ENCODE measurements at places on chromosomes 2 and 18.

DNA sequence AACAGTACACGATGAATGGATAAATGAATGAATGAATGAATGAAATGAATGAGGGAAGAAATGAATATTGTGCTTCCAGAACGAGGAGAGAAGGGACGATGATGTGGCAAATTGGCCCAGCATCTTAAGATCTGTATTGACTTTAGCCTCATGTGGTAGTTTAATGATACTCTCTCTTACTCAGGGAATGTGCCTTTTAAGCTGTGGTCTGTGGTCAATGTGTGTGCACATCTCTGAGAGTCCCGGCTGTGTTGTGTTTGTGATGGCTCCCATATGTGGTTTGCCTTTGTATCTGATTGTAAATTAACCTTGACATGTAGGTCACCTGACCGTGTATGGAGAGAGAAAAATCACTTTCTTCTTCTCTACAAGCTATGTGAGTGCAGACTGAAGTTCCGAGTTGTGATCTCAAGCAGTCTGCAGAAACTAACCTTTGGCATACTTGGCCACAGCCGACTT is 91.2 kb downstream of the NEDD4L start:
- no peak for DNase-seq

DNA sequence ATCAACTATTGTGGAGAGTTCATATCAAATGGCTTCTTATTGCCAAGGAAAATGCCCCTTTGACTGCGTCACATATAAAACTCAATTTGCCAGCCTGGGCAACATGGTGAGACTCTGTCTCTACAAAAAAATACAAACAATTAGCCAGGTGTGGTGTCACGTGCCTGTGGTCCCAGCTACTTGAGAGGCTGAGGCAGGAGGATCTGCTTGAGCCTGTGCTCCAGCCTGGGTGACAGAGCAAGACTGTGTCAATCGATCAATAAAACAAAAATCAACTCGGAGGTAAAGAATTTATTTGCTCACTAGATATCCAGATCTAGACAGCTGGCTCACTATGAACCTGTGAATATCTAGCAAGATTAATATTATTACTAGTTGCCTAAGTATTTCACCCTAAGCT is 1.7 kb upstream of the ZCCHC2 start:
- no peak for DNase-seq

DNA sequence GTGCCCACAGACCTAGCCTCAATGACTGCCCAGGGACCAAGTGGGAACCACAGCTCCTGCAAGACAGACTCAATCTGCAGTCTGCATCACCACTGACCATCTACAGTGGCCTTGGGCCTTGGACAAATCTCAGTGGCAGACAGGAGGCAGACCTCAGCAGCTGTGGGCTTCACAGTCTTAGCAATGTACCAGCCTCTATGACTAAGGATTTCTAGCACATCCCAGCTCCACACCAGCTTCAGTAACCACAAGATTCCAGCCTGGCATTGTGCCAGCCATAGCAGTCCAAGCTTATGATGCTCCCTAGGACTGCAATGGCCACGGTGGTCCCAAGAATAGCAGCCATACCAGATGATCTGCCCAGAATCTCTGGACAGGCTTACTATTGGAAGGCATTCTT is 19.6 kb upstream of the WDR75 start:
- no peak for DNase-seq

DNA sequence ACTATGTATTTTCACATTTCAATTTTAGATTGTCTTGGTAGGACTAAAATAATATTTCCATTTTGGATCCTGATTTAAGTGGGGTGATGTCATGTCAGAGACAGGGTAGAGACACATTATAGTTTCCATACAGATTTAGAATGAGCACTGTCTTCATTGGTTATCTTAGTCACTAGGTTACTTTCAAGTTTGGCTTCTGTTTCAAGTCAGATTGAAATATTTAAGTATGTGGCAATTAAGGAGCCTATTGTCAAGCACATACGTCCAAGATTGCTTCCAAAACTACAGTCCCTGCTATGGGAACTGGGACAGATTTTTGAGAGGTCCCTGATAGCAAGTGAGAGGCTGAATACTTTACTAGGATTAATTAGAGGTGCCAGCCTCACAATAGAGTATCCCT is 89.2 kb upstream of the FAM117B start:
- no peak for DNase-seq

DNA sequence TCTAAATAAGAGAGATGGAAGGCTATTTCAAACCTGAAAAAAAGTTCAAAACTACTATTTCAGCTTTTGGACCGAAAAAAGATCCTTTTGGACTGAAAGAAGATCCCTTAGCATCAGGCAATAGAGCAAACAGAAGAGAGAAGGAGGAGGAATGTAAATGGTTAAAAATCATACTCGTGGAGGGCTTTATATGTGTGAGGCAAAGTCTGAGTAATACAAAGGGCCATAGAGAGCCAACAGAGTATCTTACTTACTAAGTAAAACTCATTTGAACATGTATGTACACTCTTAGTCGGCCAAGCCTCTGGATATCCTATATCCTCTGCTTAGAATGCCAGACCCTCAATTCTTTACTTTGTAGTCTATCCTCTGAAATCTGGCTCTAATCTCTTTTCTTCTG is 55.7 kb downstream of the ITSN2 start:
- no peak for DNase-seq

DNA sequence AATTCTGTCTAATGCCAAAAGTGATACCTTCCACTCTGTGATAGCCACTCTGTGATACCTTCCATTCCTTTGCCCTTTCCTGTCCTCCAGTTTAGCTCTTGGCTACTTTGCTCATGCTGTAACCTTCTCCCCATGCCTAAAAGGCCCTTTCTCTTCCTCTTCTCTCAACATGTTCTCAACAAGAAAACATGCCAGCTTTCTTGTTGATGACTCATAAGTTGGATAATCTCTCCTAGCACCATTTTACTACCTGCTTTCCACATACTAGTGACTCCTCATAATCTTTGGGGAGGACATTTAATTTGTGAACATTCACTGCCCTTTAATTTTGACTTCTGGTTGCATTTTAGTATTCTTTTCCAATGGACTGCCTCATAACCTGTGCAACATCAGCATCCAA is 55.9 kb upstream of the NT5C1B start:
- no peak for DNase-seq

DNA sequence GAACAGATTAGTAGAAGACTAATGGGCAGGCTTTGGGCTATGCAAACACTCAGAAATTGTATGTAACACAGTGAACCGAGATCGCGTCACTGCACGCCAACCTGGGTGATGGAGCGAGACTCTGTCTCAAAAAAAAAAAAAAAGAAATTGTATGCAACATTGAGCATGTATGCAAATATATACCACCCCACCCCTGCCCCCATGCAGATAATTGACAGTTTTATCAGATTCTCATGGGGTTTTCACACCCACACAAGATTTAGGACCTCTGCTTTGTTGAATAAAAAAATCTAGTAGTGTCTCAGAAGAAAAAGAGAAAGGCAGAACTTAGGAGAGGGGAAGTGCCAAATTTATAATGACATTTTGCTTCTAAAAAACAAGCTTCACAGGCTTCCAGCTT is 131.6 kb upstream of the FN1 start:
- DNase-seq, result no peak

- DNase-seq, result no peak
Observed at GRCh38 chr2:121860758-121861227, 105.3 kb downstream of the TSN start.

GRCh38 chr18:78805840-78806239 is 173.8 kb upstream of the SALL3 start:
- DNase-seq, result no peak

DNA sequence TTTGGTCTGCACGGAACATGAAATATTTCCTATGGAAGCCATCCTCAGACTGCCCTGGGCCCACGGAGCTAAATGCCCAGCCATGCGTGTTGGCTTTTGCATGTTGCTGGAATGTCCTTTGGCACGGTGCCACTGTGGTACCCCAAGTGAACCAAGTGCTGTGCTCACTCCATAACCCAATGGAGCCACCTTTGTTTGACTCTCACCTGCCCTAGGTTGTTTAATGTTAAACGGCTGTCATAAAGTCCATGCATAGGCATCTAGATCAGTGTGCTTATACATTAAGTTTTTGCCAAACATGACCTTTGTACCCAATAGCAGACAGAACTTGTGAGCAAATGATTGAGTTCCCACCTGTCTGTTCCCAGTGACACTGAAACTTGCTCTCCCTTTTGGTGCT is 59.9 kb upstream of the TMEM87B start:
- DNase-seq, result no peak

DNA sequence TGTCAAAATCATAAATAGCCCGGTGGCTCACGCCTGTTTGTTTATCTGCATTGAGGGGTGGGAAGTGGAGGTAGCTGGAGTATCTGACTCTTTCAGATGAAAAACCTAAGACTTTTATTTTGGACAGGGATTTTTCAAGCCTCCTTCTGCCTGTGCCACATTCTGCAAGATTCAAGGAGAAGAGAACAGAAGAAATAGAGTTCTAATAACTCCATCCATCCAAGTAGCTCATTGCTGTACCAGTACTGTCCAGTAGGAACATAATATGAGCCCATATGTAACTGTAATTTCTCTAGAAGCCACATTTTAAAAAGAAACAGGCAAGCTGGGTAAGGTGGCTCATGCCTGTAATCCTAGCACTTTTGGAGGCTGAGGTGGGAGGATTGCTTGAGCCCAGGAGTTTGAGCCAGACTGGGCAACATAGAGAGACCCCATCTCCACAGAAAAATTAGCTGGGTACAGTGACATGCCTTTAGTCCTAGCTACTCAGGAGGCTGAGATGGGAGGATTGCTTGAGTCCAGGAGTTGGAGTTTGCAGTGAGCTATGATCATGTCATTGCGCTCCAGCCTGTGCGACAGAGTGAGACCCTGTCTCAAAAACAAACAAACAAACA is 35.4 kb upstream of the NT5DC4 start:
- no peak for DNase-seq

GRCh38 chr18:11009147-11009546 is 140.2 kb downstream of the PIEZO2 start:
- DNase-seq, result no peak

DNA sequence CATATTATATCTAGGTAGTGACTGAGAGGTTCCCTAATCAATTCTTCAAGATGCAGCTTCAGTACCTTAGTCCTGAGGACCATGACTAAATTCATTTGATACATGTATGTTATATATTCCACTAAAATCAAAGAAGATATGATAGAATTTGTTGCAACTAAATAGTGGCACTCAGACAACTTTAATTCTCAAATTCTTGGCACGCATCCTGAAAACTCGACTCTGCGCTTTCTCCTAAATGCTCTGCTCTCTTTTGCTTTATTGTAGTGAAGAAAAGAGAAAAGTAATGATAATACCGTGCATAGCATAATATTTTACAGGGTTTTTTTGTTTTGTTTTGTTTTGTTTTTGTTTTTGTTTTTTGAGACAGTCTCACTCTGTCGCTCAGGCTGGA is 475.3 kb downstream of the ARHGAP15 start:
- no peak for DNase-seq

DNA sequence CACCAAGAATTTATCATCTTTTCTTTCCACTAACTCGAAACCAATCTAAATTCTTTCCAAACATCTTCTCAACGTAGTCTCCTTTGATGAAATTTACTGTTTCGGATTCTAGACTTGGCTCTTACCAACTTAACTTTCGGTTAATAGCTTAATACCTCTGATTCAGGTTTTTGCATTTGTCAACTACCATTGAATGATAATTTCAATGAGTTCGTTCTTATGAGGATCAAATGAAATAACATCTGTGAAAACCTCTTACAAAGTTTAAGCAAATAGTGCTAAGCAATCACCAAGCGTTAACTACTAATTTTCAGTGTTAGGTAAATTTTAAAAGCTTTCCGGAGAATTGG is 593 bp upstream of the NRBP1 start:
- no peak for DNase-seq

DNA sequence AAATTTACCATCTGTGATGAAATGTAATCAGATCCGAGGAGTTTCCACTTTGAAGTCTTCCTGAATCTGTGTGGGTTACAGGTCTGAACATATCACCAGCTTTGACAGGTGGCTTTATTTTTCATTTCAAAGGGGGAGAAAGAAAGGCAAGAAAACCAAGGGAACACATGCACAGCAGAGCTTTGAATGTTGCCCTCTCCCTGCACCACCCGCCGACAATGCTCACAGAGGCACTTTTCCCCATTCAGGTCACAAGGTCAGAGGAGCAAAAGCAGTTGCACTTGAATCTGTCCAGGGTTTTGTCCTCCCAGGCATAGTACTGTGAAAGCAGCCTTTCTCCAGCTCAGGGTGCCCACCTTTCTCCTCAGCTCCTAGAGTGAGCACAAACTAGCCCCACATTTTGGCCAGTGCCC is 130.2 kb downstream of the OSR1 start:
- DNase-seq, result no peak

GRCh38 chr18:73563901-73564472 is 583.6 kb downstream of the FBXO15 start:
- DNase-seq, result no peak
